Kidney capillary endothelial cell (primary cell): ENCODE measurements at places on chromosomes 11 and 22.

- DNase-seq = no peak
Observed at GRCh38 chr11:10519630-10520029, 21.4 kb downstream of the RNF141 start.

- no peak for DNase-seq
Observed at GRCh38 chr11:66371627-66372415, at the start of gene SLC29A2. Gene SLC29A2, minus strand, starts transcription at chr11:66371760. Its CDS starts 169 bp downstream, at chr11:66371591.

DNA sequence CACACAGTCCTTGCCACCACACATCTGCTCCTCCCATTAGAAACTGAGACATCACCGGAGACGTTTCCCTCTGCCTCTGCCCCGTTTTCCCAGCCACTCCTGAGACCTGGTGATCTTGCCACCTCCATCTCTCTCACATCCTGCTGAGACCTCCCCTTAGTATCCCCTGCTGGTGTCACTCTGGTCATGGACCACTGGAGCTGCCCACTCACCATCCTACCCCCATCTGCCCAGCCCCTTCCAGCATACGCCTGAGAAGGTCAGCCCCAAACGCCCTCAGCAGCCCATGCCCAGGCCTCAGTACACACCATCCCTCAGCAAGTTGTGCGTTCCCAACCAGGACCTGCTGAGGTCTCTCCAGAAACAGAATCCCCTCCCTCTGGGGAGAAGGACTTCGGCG, 64.3 kb downstream of the SHANK2 start:
- no peak for DNase-seq

GRCh38 chr11:55726715-55727324, 46.4 kb upstream of the OR5D13 start:
- DNase-seq = no peak

DNA sequence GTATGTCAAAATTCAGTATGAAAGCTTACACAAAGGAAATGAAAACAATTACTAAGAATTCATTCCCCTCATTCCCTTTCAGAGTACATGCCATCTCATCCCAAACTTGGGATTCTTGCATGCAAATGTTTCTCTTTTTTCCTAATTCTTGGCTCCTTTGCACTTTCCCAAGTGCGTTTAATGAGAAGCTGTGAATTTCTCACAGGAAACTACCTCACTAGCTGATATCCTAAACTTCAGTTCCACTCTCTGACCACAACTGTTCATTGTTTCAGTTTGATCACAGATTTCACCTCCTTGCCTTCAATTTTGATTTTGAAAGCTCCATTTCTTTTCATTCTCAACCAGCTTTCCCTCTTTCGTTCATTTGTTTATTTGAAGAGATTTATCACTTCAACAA, 5.9 kb upstream of the ARL14EP start:
- DNase-seq = no peak

- no peak for DNase-seq
Observed at GRCh38 chr11:131691181-131692041, 321.0 kb downstream of the NTM start.

DNA sequence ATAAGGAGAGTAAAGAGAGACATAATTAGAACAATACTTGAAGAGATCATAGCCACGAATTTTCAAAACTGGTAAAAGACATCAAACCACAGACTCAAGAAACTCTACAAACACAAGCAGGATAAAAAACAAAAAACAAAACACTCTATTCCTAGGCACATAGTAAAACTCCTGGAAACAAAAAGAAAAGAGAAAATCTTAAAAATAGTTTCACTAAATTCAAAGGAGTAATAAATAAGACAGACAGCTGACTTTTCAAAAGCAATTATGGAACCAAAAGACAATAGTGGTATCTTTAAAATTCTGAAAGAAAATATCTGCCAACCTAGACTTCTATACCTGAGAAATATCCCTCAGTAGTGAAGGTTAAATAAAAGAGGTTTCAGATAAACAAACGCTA, 9.2 kb upstream of the NARS2 start:
- DNase-seq = no peak

GRCh38 chr11:123301013-123301591, 106.1 kb upstream of the CLMP start:
- DNase-seq = peak; percentile 75

DNA sequence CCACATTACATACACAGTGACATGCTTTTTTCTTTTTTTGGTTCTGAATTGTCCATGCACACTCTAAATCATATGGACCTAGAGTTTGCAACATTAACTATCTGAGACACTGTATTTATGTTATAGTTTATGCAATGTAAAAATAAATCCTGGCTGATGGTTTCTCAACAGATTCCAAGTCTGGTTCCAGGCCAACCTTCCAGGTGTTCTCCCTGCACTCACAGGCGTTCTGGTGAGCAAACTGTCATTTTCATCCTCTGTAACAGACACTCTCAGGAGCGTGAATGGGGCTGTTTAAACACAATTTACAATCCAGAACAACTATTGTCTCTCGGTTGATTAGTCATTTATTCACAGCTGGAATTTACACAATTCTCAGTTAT, 36.5 kb upstream of the ANKK1 start:
- no peak for DNase-seq
